ENCODE measurements at places on chromosomes 1 and 21.
A peak's percentile ranks its signal among the peaks of the same experiment; 100 is the strongest.

- DNase-seq = no peak
Measured at GRCh38 chr1:183824291-183824690, 19.4 kb downstream of the RGL1 start.

- no peak for DNase-seq
Measured at GRCh38 chr1:170471398-170472053, 60.4 kb upstream of the GORAB start.

DNA sequence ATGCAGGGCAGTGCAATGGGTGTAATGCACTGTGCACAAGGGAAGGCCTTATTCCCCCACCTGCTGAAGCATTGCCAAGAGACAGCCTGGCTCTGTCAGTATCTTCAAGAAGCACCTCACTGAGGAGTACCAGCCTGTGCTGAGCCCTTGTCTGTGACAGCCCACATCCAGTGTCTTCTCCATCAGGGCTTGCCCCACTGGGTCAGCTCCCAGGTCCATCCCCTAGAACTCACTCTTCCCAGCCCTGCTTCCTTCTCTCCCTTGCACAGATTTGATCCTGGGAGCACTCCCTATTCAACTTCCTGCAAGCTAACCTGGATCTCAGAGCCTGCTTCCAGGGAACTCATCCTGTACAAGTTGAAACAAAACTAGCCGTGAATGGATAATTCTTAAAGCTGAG lies 33.6 kb upstream of the IFNGR2 start:
- no peak for DNase-seq

DNA sequence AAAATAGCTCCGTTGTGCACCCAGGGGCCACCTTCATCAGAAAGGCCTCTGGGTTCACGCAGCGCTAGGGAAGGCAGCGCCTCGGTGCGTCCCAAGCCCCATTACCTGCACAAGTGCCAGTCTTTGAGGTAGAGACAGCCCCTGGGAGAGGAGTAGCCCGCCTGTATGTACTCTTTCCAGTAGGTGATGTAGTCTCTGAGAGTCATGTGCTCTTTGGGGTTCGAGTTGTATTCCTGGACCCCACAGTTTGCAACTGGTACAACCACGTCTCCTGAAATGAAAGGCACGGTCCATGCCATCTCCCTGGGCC lies 601 bp downstream of the JMJD4 start:
- no peak for DNase-seq

DNA sequence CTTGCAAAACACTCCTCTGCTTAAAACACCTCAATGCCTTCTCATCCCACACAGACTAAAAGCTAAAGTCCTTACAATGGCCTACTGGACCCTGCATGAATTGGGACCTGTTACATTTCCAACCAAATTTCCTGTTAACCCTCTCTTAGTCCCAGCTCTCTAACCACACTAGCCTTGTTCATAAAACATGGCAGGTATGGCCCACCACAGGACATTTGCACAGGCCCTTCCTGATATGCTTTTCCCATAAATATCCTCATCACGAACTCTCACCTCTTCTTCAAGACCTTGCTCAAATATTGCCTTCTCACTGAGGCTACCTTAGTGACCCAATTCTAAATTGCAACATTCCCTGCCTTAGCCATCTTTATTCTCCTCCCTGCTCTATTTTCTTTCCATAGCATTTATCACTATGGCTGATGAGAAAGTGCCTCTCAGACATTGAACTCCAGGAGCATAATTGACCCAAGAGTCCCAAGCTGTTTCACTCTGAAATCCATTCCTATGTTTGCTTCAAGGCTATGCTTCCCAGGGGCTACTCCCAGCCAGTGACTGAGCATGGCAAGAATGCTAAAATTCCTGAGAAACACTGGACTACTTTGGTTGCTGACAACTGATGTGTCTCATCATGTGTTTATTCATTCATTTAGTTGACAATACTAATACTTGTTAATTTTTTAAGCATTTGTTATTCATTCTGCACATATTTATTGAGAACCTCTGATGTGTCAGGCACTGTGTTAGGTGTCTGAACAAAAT lies 2.7 kb upstream of the PALMD start:
- DNase-seq = no peak

- no peak for DNase-seq
Measured at GRCh38 chr1:181643631-181644030, 160.3 kb downstream of the CACNA1E start.

GRCh38 chr1:173669491-173669941 lies at the start of gene ANKRD45:
TSS of gene ANKRD45 (minus strand) at chr1:173669851. CDS start at chr1:173659418, 10,433 bp downstream.
- peak; percentile 15 for DNase-seq

DNA sequence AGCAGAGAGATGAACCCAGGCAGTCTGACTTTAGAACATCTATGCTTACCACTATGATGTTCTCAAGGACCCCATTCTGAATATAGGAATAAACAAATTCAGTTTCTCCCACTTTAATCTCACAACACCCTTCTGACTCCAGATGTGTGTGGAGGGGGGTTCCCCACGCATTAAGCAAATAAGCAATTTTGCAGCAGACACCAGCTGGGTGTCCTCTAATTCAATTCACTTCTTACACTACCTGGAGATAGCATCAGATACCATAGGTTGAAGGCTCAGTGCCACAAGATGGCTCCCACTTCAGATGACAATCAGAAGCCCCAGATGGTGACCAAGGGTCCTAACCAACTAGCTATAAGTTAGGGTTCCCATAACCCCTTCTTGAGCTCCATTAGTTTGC lies 30.3 kb upstream of the CEP350 start:
- no peak for DNase-seq

GRCh38 chr21:32940079-32941014 lies 85.4 kb upstream of the OLIG2 start:
- DNase-seq = peak; percentile 25

DNA sequence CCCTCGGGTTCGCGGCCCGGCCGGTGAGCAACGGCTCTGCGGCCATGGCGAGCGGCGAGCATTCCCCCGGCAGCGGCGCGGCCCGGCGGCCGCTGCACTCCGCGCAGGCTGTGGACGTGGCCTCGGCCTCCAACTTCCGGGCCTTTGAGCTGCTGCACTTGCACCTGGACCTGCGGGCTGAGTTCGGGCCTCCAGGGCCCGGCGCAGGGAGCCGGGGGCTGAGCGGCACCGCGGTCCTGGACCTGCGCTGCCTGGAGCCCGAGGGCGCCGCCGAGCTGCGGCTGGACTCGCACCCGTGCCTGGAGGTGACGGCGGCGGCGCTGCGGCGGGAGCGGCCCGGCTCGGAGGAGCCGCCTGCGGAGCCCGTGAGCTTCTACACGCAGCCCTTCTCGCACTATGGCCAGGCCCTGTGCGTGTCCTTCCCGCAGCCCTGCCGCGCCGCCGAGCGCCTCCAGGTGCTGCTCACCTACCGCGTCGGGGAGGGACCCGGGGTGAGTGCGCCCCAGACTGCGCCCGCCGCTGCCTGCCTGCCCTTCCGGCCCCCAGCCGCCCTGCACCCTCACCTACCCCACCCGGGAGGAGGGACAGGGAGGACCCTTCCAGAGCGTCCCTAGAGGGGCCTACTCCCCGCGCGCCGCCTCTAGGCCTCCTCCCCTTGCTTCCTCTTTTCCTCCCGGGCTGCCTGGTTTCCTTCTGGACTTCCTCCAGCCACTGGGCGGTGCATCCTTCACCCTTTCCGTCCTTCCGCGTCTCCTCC lies at the start of gene RNPEP:
RNPEP (plus strand) TSS at position 26 of the 757 bp plus-strand sequence; CDS start at position 45, 19 bp downstream.
- DNase-seq = peak; percentile 60

GRCh38 chr1:165169028-165169427 lies 187.5 kb downstream of the LMX1A start:
- no peak for DNase-seq

DNA sequence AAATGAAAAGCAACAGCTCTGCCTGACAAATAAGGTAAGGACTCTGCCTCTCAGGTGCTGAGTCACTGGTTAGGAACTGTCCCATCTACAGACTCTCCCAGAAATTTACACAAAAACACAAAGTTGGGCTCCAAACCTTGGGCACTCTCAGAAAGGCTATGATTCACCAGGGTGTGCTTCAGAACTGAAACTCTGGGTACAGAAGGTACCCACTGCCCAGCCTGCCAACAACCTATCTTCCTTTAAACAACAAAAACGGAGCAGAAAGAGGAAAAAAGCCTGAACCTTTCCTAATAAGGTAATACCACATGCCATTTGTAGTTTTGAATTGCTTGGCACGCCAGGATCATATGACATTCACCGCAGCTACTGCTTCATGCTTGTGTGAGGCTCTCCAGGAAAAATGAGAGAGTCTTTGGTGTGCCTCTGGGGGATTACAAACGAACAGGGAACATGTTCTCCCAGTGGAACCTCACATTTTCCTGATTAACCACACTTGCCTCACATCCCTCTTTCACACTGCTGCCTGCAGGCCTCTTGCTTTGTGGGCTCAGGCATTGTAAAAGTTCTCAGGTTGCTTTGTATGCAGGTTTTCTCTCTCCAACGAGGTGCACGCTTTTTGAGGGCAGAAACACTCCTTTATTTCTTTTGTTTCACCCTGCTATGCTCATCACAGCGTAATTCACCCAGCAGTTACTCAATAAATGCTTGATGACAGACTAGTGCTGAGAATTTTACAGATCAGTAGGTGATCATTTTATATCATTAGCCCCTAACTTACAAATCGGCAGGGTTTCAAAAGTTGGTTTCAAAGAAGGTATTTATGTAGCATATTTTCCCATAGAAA lies 65.1 kb downstream of the GADD45A start:
- DNase-seq = no peak

DNA sequence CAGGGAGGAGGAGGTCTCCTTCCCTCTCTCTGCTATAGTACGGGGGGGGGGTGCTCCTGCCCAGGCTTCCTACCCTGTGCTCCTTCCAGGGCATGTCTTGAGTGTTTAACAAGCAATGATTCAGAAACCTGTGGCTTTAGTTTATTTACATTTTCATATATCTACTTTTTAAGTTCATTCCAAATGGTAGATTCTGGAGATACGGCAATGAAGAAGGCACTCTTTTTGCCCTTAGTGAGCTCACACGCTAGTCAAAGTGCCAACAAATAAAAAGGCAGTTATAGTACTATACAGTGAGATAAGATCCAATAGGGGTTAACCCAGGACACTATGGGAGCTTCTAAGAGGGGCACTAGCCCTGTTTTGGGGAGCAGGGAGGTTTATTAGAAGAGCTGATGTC lies 169.3 kb upstream of the CACNA1E start:
- no peak for DNase-seq

DNA sequence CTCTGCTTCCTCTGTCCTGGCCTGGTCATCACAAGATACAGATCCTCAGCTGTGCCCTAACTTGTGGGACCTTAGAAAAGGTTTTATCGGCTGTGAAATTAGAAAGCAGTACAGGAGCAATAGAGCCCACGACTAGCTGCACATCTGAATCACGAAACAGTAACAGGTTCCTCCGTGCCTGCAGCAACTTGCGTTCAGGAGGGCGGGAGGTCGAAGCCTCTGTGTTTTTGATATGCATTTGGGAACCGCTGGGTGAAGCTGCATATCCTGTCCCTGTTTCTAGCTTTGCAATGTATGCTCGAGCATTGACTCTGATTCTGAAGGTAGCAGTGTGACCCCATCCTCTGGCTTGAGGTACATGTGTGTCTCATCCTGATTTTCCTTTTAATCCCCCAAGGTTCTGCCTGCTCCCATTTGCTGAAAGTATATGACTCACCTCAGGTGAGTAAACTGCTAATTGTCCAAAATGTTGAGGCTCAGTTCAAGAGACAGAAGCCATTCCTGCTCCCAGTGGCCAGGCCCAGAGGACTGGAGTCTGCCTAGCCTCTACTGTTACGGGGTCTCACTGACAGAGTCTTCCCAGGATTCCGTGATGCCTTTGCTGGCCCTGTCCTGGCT lies 44.3 kb downstream of the SCCPDH start:
- no peak for DNase-seq

DNA sequence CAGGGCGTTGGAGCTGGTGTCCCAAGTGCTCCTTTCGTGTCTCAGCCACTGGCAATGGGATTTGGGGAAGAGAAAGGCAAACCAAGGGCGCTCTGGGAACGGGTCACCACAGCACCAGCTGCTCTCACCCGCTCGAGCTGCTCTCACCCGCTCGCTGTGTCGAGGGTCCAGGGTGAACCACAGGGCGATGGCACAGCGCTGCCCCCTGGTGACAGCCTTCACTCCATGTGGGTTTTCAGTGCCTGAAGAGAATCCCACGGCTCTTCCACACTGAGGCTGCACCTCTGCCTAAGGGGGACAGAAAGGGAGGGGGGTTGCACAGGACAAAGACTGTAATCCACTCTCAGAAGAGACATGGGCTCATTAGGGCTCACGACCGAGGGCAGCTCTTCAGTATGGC lies 7.1 kb upstream of the CLDN19 start:
- DNase-seq = peak; percentile 56

- no peak for DNase-seq
Measured at GRCh38 chr1:74286414-74286813, 51.2 kb downstream of the TNNI3K start.

GRCh38 chr1:16927256-16927655 lies 5.5 kb downstream of the CROCC start:
- no peak for DNase-seq

GRCh38 chr1:43276673-43277072 lies 6.9 kb downstream of the TMEM125 start:
- no peak for DNase-seq

DNA sequence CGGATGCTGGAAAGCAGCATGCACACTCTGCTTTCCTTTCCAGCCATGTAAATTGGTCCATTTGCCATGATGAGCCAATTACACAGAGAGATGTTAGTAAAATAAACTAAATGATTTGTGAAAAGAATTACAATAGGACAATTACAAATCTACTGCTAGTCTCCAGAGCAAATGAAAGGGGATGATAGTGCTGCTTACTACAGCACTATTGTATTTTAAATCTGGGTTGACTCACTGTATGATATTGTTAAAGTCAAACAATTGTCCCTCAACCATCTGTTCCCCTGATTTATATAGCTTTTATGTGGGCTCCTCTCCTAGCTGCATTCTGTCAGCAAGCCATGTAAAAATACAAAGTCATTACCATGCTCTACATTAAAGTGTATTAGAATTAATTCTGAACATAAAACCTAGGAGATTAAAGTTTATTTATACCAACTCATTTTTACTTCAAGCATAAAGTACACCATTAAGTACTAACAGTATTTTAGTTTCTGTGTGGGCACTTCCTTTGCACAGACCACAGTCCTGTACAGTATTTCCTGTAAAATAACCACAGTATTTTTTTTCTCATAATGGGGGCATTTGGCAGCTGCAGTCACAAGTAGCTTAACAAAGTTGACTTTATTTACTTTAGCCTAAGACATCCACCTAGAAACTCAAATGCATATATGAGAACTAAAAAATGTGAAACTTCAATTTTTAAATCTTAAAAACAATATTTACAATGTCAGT lies 135.8 kb downstream of the VAV3 start:
- DNase-seq = no peak

- DNase-seq = no peak
Measured at GRCh38 chr1:178411756-178412399, 84.9 kb downstream of the CLEC20A start.

DNA sequence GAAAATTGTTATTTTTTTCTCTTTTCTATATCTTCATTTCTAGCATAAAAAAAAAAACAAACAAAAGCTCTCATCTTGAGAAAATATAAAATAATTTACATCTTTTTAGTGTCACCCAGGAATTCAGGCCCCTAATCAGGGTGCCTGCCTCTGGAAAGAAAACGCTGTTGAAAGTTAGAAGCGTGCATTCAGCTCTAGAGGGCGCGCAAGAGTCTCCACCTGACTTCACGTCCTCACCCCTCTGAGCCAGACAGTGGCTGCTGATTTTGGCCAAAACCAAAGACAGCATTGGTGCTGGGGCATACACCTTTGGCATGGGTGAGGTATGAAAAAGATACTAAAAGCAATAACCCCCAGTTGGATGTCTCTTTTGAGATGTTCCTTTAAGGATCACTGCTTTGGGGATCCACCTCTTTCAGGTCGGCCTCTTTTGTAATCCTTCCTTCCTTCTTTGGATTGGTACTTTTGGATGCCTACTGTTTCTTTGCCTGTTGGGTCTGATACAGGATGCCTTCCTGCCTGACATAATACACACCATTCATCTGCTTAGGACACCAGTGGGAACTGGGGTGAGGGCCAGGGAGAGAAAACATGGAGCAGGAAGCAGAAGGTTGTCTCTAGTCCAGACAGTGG lies 77.6 kb upstream of the CHRM3 start:
- DNase-seq = peak; percentile 29
